ENCODE measurements at places on chromosomes 2 and 18. TPM values are rescaled to one million over a fixed set of nuclear protein-coding genes. Genes with fewer than 3 reads are reported as not detected.

KRTCAP3 gene
- total RNA-seq = under 0.01 TPM

KLHL14 gene
- total RNA-seq = not detected

C1QL2 gene
- not detected for total RNA-seq

ABHD1 gene
- total RNA-seq = under 0.01 TPM

PLB1 gene
- 0.36 TPM for total RNA-seq

MAL gene
- total RNA-seq = not detected

PDCD1 gene
- not detected for total RNA-seq

C2orf66 gene
- total RNA-seq = 0.36 TPM

SLC20A1 gene
- 96.3 TPM for total RNA-seq

ANKRD62 gene
- total RNA-seq = not detected

NCKAP5 gene
- 1.8 TPM for total RNA-seq

RFX8 gene
- total RNA-seq = 7.6 TPM

DOCK10 gene
- total RNA-seq = 38.3 TPM

GCKR gene
- 1.4 TPM for total RNA-seq

GPR35 gene
- 1.5 TPM for total RNA-seq

DPP4 gene
- 256 TPM for total RNA-seq

CHRNG gene
- total RNA-seq = not detected

ABCB11 gene
- under 0.01 TPM for total RNA-seq

SATB2 gene
- 54.5 TPM for total RNA-seq

NGEF gene
- 4.7 TPM for total RNA-seq

MC4R gene
- total RNA-seq = not detected

ABCG8 gene
- total RNA-seq = not detected

SLC40A1 gene
- total RNA-seq = 13.6 TPM

DNAJB2 gene
- 33.3 TPM for total RNA-seq

ACTR1B gene
- 44.9 TPM for total RNA-seq

FIGN gene
- total RNA-seq = 2.5 TPM

RNU2-63P gene
- not detected for total RNA-seq

ATOH8 gene
- total RNA-seq = 18.6 TPM

SALL3 gene
- not detected for total RNA-seq

RUFY4 gene
- not detected for total RNA-seq

SPC25 gene
- 1.1 TPM for total RNA-seq

CIB4 gene
- not detected for total RNA-seq
